Activated CD8-positive, alpha-beta memory T cell treated with anti-CD3 and anti-CD28 coated beads, Interleukin-2, amount 10 ng/mL, durations not matched to agents 7 days and 5 days (primary cell): ENCODE measurements at places on chromosomes 12 and 14. TPM values are rescaled to one million over a fixed set of nuclear protein-coding genes. Genes with fewer than 3 reads are reported as not detected.
A peak's percentile ranks its signal among the peaks of the same experiment; 100 is the strongest.

DNA sequence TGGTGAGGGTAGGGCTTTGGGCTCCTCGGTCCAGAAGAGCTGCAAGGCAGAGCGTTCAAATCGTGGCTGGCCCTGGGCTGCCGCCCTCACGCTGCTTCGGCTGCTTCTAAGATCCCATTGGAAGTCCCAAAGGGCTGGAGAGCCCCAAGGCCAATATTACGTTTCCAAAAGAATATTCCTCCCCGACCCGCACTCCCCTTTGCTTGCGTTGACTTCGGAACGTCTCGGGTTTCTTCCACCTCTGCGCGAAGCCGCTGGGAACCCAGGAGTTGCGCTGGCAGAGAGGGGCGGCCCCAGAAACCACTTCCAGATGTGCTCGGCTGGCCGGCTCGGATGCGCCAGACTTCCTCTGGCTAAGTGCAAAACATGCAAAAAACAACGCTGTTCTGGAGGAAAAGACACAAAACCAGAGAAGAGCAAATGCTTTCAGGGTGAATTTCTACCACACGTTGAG, at the start of gene GLT8D2:
TSS of gene GLT8D2 (minus strand) at position 285 of the 454 bp plus-strand sequence. CDS start 30,539 bp downstream, outside the sequence.
- DNase-seq, result no peak

GRCh38 chr12:116698554-116699075, 39.3 kb downstream of the SPRING1 start:
- no peak for DNase-seq

DNA sequence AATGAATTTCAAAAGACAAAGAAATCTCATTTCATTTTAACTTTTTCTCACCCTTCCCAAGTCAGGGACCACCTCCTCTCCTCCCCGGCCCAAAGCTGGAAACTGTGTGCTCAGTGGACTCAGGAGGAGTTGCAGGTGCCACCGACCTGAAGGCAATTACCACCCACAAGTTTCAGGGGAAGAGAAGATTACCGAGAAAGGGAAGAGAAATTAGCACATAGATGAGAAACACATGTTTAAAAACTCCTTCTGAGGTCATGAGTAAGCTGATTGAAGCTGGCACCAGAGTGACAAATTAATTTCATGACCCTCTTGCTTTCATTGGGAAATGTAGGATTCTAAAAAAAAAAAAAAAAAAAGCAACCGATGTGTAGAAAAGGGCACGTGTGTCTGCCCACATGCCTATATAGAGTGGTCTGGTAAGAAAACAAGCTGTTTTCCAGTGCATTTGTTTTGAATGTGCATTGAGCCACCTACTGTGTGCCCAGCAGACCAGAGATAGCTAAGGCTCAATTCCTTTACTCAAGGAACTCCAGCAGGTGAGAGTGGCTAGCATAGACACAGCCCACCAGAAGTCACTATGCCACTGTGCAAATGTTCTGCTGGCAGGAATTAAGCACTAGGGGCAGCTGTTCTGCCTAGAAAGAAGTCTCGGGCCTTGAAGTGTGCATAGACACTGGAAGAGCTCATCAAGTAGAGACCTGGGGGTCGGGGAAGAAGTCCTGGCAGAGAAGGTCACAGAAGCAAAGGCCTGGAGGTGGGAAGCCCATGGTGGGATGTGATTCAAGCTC, 30.5 kb downstream of the DPF3 start:
- DNase-seq, result no peak

- DNase-seq, result peak; percentile 89
These were observed 231.2 kb downstream of the CHST11 start for GRCh38 chr12:104687823-104688573.

The CPNE6 gene
- not detected for total RNA-seq

The MIS18BP1 gene
- total RNA-seq, result 70.8 TPM

The SERPINA10 gene
- total RNA-seq, result not detected
